B cell (primary cell): ENCODE measurements at places on chromosomes 4 and X.

GRCh38 chrX:38166478-38167083, 54.1 kb downstream of the SRPX start:
- DNase-seq, result peak; percentile 37

DNA sequence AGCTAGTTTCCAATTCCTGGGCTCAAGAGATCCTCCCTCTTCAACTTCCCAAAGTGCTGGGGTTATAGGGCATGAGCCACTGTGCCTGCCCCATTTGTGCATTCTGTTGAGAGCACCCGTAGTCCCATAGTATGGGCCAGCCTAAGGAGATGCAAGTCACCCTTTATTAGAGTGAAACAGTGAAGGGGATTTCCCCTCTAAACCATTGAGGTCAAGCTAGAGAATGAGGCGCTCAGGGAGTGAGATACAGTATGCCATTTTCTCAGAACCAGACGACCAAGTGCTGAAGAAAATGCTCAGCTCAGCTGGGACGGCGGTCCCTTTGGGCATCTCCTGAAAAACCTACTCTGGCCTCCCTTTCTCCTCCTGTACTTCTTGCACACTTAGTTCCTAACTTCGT, 18.7 kb downstream of the RNF4 start:
- DNase-seq, result peak; percentile 40

DNA sequence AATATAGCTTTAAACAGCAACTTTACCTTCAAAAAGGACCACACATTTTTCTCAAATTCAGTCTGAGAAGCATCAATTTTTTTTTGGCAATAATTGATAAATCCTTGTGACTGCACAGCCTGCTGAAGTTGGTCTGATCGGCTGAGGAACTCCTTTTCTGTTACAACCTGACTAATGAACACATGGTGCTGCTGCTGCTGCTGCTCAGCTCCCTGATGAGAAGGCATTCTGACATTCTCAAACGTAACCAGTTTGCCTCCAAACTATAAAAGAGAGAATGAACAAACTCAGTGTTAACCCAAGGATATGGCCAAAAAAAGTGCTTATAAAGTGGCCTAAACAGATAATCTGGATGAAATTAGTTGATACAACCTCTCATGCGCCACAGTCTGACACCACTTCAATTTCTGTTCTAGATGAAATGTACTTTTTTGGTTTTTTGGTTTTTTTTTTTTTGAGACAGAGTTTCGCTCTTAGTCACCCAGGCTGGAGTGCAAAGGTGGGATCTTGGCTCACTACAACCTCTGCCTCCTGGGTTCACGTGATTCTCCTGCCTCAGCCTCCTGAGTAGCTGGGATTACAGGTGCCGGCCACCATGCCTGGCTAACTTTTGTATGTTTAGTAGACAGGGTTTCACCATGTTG, 26.5 kb downstream of the SEC31A start:
- DNase-seq, result no peak

DNA sequence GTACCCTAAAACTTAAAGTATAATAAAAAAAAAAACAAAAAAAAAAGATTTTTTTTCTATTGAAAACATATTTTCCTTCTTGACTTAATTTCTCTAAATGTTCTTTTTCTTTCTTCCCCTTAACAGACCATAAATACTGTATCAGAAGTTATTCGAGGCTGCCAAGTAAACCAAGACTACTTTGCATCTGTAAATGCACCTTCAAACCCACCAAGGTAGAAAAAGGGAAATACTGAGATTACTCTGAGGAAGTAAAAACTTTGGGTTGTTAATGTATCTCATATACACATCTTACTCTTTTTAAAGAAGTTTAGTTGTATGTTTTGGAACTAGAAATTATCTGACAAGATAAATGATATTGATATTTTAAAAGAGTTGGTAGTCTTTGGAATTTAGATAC, 65.6 kb downstream of the USO1 start:
- DNase-seq, result peak; percentile 19

DNA sequence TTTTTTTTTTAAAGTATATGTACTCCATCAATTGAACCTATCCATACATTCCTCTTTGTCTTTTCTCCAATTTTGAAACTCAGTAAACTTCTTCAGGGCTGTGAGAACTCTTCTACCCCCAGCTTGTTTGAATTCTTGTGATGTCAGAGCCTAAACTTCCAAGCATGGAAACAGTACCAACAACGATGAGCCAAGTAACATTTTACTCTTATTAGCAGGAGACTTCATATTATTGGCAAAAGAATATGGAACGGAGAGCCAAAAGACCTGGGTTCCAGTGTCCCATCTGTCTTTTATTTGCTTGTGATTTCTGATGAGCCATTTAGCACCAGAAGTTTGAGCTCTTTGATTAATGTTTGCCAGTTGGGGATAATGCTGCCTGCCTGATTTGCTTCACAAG, 5.3 kb downstream of the DIAPH2 start:
- no peak for DNase-seq

DNA sequence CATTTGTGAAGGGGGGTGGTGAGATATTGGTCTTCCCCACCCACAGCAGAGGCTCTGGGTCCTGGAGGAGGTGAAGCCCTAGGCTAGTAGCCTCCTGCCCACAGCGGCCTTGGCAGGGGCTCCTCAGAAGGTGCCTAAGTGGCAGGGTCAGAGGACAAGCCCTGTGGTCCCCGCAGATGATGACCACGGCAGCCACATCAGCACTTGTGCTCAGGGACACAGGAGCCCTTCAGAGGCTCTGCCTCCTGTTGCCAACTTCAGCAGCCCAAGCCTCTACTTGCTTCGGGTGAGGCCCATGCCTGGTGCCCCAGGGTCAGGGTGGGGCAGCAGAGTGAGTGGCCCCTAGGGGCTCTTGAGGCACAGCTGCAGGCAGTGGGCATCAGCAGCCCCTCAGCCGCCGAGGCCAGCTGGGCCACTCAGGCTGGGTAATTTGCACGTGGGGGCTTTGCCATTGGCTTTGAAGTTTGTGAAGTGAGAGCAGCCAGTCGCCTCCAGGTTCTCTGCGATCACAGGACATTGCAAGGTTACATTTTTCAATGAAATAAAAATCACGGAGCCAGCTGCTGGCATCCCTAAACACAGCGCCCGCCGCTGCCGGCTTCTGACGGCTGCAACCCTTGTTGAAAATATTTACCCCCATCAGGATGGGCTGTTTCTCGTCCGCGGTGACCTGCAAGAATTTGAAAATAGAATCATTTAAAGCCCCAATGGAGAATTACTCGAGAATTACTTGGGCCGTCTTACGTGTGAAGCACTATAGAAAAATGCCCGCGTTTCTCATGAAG, 108.5 kb downstream of the HMX1 start:
- no peak for DNase-seq
